ENCODE measurements at places on chromosomes 4 and X.

DNA sequence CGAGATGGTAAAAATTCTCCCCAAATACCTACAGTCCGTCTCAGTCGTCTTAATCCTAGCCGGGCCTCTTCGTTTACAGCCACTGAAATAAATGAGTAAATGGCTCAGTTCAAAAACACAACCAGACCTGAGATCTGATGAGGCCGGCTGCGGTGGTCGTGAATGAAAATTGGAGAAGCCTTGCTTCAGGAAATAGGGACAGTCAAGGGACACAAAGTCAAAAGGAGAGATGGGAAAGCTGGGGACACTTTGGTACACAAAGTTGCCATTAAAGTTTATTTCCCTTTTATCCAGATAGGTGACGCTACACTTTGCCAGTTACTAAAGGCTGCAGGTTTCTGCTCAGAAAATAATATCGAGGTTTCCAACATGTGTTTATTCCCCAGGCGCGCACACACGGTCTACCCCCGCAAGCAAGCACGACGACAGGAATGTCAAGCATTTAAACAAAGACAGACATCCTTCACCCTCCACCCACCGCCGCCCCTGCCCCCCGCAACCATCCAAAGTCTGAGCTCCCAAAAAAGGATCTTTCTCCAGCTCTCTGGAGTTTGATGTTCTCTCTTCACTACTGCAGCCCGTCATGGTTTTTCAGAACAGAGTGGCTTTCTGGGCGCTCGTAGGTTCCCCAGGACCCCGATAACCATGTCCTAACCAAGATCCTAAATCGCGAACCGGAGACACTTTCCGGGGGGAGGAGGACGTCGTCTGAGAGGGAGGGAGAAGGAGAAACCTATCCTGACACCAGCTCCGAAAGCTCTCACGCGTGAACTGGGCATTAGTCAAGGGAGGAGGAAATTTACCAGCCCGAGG is 1.3 kb upstream of the PCDH7 start:
- no peak for DNase-seq

DNA sequence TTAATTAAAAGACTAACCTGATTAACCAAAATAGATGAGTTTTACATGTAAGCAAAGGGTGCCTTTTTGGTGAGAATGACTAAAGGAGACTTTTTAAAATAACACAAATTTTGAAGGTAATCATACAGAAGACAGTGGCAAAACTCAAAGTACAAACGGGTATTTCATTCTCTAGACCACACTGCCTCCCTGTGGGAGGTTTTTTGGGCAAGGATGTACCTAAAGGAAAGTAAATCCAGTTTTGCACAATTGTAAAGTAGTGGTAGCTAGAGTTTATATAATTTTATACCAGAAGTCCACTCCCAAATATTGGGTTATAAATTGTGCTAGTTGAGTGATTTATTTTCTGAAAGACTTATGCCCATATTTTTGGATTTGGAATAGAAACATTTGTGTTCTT is 201.0 kb downstream of the PAPSS1 start:
- DNase-seq = no peak

- DNase-seq = no peak
These were observed 31.6 kb downstream of the SH3KBP1 start for GRCh38 chrX:19855700-19856381.

- no peak for DNase-seq
These were observed 23.2 kb upstream of the MXD4 start for GRCh38 chr4:2284934-2285612.

GRCh38 chrX:31580227-31580626 is 508.4 kb upstream of the FTHL17 start:
- DNase-seq = no peak

GRCh38 chr4:112951362-112952312 is 97.8 kb upstream of the ANK2 start:
- no peak for DNase-seq

GRCh38 chr4:38241541-38241940 is 281.3 kb downstream of the PTTG2 start:
- no peak for DNase-seq

GRCh38 chr4:168188754-168189153 is 96.4 kb downstream of the ANXA10 start:
- DNase-seq = no peak

- DNase-seq = no peak
These were observed 61.9 kb downstream of the ARHGAP10 start for GRCh38 chr4:147793569-147794313.

DNA sequence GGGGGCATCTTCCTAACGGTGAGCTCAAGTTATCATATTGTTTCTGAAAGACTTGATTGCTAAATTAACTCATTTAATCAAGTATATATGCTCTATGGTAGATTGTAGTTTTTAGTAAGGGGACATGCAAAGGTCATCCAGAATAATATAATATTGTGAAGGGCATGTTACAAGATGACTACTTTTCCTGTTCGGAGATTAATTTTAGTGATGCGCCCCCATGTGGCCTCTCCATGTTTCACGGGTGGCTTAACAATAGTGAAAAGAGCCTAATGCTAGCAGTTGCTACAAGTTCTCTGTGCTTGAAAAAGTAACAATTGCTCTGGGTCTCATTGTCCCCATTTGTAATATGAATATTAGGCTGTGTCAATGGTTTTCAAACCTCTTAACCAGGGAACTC is 12.2 kb downstream of the SMPX start:
- no peak for DNase-seq

- no peak for DNase-seq
These were observed 4.3 kb upstream of the SH3BP2 start for GRCh38 chr4:2788532-2789103.

GRCh38 chr4:26789208-26789607 is 71.4 kb upstream of the STIM2 start:
- no peak for DNase-seq

DNA sequence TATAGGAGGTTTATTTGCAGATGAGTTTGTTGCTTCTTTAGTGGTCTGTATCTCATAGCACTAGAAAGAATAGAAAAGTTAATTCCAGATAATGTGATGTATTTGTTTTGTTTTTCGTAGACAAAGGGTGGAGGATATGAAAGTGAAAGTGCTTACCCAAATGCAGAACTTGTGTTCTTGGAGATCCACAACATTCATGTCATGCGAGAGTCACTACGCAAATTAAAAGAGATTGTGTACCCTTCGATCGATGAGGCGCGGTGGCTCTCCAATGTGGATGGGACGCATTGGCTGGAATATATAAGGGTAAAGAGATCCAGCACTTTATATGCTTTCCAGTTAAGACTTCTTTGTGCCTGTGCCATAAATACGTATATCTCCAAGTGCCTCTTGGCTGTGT is 43.3 kb downstream of the MTMR1 start:
- no peak for DNase-seq

GRCh38 chr4:41957634-41958033 is 22.4 kb downstream of the TMEM33 start:
- no peak for DNase-seq

DNA sequence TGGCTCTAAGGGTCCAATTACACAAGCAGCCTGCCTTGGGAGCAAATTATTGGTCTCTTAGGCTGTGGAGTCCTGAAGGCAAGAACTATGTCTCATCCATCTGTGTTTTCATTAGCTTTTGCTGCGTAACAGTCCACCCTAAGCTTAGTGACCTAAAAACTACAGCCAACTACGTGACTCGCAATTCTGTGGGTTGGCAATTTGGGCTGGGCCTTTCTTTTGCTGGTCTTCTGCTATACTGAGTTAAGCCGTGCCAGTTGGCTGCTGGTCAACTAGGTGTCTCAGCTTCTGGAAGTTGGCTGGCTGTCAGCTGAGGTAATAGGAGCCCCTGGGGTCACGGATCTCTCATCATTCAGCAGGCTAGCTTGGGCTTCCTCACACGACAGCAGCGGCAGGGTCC is 205.6 kb upstream of the S100G start:
- no peak for DNase-seq

DNA sequence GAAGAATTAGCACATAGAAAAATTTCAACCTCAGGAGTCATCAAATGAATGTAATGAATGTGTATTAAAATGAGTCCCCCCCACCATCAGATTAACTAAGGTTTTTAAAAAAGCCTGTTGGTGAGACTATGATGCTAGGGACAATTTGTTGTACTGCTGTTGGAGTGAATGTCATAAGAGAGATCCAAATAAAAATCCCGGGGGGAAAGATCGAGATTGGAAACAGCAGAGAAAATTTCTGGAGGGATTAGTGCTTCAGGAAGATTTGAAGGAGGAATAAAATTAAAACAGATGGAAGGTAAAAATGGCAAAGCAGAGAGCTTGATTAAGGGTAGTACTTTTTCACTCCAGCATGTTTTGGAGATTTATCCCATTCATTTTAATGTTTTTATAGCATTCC is 25.9 kb upstream of the SFRP2 start:
- no peak for DNase-seq

DNA sequence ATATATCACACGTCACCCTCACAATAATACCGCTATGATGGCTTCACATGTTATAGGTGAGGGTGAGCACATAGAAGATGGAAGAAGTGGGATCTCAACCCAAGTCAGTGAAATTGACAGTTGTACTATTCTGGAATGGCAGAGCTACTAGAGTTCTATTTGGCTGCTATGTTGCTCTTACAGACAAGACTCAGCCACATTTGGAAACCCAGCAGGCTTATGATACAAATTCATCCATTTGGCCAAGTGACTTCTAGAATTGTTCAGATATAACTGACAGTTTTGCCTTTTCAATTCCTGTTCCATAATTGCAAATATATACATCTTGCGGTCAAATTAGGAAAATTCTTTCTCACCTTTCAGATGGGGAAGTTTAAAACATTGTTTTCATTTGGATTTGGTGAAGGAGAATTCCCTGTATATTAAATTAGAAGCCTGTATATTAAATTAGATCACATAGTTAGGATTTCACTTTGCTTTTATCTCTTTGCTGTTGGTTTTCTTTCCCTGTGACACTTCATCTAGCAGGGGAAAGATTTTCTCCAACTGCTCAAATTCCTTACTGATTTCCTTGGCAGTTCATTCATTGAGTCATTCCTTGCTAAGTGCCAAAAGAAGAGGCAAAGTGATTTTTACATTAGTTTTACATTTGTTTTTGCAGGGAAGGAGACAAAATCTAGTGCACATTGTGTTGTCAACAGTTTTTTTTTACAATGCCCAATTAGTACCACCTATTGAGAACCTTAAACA is 120.6 kb upstream of the TBC1D9 start:
- no peak for DNase-seq

DNA sequence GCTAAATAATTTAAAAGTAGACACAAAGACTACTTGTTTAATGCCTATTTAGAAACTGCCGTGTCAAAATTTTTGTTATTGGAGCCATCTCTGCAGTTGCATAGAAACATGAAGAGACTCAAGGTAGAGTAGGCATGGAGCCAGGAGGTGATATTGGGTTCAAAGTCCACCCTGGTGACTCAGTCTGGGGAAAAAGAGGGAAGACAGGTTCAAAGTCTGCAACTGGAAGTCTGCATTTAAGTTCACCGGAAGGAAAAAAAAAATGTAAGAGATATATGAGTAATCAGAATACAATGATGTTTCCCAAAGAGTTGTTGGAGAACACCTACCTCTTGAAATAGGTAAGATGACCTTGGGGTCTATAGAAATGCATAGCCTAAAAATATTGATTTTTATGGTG is 67.4 kb upstream of the QRFPR start:
- no peak for DNase-seq

DNA sequence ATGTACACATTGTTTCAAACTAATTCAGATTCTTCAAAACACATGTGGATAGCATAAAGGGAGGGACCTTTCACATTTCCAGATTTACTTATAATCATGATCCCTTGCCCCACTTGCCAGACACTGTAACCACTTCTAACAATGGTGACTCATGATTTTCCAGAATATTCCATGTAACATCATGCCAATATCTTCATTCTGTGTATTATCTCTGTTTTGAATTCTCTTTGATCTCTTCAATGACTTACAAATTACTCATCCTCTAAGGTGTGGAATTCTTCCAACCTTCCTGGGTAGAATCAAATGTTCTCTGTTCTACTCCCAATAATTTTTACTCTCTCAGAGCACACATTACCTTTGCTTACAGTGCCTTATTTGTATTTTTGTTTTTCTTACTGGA is 517.1 kb downstream of the PCDH7 start:
- DNase-seq = no peak

DNA sequence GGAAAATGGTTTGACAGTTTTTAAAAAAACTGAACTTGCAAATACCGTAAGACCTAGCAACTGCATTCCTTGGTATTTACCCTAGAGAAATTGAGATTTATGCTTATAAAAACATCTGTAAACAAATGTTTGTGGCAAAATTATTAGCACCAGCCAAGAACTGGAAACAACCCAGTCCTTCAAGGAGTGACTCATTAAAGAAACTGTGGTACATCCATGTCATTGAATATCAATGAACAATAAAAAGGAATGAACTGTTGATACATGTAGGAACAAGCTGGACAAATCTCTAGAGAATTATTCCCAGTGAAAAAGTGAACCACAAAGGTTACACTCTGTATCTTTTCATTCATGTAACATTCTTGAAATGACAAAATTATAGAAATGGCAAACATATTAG is 240.2 kb upstream of the ADAMTS3 start:
- DNase-seq = no peak

- DNase-seq = no peak
These were observed 184.9 kb downstream of the ENOX2 start for GRCh38 chrX:130718137-130718536.

DNA sequence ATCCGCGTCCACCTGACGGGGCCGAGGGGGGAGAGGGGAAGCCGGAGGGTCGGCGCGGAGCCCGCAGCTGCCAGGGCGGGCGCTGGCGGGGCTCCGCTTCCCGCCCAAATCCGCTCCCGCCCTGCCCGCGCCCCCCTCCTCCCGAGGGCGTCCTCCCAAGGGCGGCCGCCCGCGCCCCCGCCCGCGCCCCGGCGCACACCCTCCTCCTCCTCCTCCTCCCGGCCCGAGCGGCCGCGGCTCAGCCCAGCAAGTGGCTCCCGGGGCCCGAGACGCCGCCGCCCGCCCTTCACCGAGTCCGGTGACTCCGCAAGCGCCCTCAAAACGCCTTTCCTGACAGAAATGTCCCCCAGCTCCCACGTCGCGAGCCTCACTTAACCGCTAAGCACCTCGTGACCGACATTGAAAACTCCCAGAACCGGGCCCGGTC is 487 bp downstream of the HMGB2 start:
- DNase-seq = no peak

GRCh38 chr4:128470492-128471053 is 183.0 kb upstream of the PGRMC2 start:
- DNase-seq = no peak

DNA sequence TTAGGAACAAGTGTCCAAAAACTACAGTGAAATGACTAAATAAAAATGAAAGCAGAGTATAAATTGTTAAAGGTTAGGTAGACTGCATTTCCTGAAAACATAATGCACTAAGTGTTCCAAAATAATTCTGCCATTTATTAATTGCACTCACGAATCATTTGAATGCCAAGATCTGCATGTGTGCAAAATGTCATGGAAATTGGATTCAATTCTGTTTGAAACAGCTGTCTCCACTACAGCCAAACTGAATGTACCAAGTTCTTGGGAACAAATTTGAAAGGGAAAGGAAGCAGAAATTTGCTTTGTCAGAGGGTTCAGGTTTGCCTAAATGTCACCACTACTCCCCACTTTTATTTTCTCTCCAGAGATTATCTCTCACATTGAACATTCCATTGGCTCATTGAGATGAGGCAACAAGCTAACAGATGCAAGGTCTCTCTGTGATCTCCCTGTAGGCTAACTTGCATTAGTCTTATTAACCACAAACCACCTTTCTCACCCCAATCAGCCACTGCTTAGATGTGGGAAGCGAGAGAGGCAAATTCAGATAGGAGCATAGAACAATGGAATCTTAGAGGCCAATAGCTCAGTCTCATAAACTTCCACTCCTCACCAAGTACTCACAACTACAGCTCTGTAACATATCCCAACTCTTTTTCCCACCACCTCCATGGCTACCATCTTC is 226.6 kb downstream of the KDR start:
- no peak for DNase-seq

Data from SHP77 treated with DMSO at 0.1 percent for 48 hours (cell line).